ENCODE measurements at places on chromosomes 7 and 10.

- DNase-seq: no peak
Observed at GRCh38 chr10:110324201-110324804, 19.6 kb upstream of the SMNDC1 start.

GRCh38 chr7:112103246-112103645 lies 103.0 kb downstream of the DOCK4 start:
- no peak for DNase-seq

GRCh38 chr10:79300711-79301110 lies 46.6 kb upstream of the PPIF start:
- no peak for DNase-seq

DNA sequence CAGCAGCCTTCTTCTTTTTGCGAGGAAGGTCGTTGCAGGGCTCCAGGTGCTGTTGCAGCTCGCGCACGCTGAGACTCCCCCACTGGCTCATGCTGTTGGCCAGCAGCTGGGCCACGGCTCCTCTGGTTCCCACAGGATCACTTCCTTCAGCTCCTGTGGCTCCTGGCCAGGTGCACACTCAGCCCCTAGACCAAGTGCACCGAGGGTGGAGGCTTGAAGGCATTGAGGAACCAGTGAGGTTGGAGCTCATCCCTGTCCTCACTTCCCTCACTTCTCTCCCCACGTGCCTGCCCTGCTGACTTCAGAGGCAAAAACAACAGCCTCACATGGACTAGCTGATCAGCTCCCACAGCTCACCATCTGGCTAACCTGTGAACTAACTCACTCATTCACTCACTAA lies 46.2 kb upstream of the ADRB1 start:
- no peak for DNase-seq

- no peak for DNase-seq
Observed at GRCh38 chr10:12614177-12614995, 265.0 kb downstream of the CAMK1D start.

- no peak for DNase-seq
Observed at GRCh38 chr10:121926671-121927317, 1.0 kb downstream of the ATE1 start.

- no peak for DNase-seq
Observed at GRCh38 chr7:77353407-77353721, 62.8 kb downstream of the GSAP start.
